DND-41 (cell line): ENCODE measurements at places on chromosomes 11 and 22.

DNA sequence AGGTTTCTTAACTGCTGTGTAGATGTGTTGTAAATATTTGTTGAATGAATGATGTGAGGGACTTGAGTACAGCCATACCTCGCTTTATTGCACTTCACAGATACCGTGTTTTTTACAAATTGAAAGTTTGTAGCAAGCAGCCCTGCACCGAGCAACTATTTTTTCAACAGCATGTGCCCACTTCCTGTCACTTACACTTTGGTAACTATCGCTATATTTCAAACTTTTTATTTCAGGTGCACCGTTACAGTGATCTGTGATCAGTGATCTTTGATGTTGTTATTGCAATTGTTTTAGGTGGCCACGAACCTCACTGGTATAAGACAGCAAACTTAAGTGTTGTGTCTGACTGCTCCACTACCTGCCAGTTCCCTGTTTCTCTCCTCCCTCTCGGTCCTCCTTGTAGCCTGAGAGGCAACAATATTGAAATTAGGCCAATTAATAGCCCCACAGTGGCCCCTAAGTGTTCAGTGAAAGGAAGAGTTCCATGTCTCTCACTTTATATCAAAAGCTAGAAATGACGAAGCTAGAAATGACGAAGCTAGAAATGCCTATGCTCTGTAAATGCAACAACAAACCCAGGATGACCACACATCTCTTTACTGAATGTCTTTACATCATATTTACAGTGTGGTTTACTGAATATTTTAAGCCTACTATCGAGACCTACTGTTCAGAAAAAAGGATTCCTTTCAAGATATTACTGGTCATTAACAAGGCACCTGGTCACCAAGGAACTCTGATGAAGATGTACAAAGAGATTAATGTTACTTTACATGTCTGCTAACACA lies 1.0 kb downstream of the SFI1 start:
- DNase-seq = peak; percentile 30

DNA sequence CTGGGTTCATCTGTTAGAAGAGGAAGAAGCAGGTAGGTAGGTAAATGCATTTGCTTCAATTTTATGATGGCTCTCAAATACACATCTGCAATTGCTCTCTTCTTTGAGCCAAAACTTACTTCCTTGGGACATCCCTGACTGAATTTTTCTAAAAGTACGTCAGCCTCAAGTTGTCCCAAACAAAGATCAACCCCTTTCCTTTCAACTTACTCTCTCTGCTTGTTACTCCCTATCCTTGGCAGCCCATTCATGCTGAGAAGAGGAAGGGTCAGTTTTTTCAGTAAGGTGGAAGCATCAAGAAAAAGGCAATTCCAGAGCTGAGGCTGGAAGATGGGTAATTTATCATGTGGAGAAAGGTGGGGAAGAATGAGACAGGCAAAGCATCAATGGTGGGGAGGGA lies 111.2 kb downstream of the LRRC32 start:
- DNase-seq = no peak

- no peak for DNase-seq
These were observed 30.6 kb upstream of the TSKU start for GRCh38 chr11:76752321-76753143.

DNA sequence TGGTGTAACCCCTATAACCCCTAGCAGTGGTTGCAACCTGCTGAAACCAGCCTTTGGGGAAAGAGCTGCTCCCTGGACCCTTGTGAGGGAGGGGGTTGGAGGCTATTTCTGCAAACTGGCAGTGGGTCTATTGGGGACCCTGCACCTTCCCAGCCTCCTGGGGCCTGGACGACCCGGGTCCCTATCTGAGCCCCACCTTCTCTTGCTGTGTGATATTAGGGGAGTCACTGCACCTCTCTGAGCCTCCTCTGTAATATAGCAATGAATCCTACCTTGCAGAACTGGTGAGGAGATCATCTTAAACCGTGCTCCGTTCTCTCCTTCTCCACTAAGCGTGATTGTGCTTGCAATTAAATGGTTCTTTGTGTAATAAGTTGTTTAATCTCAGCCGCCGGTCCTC lies 24.0 kb upstream of the MPPED1 start:
- no peak for DNase-seq
